ENCODE measurements at places on chromosomes 5 and 9.

DNA sequence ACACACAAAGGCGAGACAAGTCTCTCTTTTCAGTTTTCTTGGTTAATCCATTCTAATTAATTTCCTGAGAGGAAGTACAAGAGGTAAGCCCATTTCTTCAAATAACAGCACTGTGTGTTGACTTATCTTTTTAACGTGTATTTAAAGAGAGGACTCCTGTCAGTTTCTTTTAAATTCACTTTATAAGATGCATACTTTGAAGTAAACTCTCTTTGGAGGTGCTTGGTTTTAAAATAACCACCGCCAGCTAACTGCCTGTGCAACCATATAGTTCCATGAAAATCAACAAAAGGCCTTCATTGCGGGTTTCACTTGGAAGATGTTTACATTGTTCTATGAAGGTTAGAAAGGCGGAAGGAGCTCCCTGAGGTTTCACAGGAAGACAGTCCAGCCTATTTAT is 13.1 kb upstream of the SERINC5 start:
- no peak for DNase-seq

DNA sequence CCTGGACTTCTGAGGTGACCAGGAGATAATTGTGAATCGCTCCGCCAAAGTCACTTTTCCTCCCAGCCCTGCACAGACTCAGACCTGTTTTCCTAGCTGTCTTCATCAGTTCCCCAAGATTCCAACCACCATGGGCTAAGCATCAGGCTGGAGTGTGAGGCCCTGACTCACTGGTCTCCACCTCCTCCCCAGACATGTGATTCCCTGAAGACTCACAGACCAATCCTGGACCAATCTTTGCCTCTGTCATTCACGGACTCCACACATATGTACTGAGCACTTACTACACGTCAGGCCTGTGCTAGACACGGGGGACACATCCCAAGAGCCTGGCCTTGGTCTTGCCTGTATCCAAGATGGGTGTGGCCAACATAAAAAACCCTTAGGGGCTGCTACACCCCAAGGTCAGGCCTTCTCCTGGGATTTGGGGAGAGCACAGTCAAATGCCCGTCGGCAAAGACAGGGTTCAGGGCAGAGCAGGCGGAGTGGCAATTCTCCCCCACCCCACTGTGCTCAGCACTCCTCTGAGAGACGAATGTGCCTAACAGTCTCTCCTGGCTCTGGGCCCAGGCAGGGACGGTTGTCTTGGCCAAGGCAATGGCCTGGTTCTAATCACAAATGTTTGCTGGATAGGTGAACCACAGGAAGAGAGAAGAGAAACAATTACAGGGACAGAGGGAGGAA is 11.9 kb downstream of the EEIG1 start:
- DNase-seq = peak; percentile 44

GRCh38 chr9:136088481-136088938 is 6.6 kb downstream of the NACC2 start:
- DNase-seq = no peak

DNA sequence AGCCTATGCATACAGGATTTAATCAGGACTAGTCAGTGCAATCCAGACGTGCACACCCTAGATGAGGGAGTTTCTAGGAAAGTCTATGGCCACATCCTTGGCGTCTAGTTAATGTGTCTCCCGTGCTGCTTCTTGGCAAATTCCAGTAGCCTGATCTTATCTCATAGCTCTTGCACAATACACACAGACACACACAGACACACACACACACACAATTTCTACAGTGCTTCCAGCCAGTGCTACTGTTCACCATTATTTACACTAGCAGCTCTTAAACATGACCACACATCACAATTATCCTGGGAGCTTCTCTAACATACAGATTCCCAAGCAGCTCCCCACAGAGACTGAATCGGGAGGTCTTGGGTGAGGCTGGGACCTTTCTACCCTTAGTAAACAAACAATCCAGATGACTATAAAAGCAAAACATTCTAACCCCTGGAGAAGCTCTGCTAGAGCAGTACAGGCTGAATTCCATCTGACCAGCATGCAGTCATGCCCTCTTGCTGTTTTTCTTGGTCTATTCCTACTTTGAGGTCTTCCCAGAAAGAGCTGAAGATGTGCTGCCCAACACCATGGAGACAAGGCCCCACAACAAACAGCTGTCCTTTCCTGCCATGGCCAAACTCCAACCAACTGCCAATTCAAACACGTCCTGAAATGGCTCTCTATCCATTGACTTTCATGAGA is 236.6 kb downstream of the DEPDC1B start:
- no peak for DNase-seq

DNA sequence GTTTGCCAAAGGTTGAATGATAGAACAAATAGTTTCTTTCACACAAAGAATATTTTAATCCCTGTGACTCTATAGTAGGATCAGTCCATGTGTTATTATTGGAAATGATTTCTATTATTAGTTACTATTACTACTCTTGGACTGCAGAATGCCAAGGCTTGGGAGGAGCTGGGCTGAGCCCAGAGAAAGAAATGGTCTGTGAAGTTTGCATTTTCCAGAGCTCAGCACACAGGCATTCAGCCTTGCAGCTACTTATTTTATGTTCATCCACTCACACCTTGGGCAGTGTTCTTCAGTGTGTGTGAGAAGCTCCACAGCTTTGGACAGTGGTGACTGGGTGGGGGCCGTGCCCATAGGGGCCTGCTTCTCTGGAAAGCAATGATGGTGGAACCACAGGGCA is 583.1 kb downstream of the CCDC171 start:
- no peak for DNase-seq

DNA sequence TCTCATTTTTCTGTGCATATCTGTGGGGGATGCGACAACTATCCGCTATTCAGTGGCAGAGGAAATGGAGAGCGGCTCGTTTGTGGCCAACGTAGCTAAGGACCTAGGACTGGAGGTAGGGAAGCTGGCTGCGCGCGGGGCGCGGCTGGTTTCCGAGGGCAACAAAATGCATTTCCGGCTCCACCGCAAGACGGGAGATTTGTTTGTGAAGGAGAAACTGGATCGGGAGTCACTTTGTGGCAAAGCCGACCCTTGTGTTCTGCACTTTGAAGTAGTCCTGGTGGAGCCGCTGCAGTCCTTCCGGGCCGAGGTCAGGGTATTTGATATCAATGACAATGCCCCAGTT is 320 bp downstream of the PCDHB1 start:
- no peak for DNase-seq

GRCh38 chr5:78631931-78632330 is 16.6 kb downstream of the LHFPL2 start:
- DNase-seq = no peak

- no peak for DNase-seq
These were observed 82.1 kb upstream of the NMUR2 start for GRCh38 chr5:152487130-152487529.

- no peak for DNase-seq
These were observed 379.0 kb upstream of the GRAMD2B start for GRCh38 chr5:126044111-126044668.

DNA sequence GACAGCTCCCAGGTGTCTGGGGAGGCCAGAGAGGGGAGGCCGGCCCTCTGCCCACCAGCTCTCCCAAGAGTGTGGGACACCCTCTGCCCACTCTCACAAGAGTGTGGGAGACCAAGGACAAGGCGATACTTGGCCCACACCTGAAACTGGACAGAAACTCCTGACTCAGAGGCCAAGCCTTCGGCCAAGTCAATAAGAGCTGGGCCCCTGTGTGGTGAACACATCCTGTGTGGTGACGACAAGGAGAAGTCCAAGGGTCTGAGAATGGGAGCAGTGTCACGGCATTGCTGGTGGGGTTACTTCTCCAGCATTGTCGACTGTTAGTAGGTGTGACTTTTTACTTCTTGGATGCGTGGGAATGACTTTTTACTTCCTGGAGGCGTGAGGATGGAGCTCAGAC is 14.6 kb upstream of the F2RL1 start:
- no peak for DNase-seq

DNA sequence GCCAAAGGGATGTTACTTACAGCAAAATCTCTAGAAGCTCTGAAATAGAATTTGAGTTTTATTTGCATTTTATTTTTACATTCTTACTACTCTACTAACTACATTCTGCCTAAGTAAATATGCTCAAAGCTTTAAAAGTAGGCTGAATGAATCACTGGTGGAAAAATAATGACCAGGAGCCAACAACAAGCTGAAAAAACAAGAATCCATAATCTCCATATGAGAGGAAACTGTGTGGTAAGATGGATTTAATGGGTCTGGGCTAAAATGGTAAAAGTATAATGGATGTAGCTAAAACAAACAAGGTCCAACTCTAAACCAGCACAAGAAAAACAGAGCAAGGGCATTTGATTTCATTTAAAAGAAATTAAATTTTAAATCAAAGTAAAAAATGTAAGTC is 525.8 kb upstream of the FTMT start:
- DNase-seq = no peak

- DNase-seq = no peak
These were observed 103.4 kb downstream of the DAB2IP start for GRCh38 chr9:121754655-121755436.

- no peak for DNase-seq
These were observed 65.2 kb upstream of the PAPPA start for GRCh38 chr9:116088396-116088795.

GRCh38 chr9:71249729-71250317 is 128.4 kb upstream of the TRPM3 start:
- peak; percentile 88 for DNase-seq

- DNase-seq = no peak
These were observed 10.0 kb upstream of the KIF12 start for GRCh38 chr9:114109124-114109523.

- DNase-seq = no peak
These were observed 7.2 kb downstream of the SNAPC4 start for GRCh38 chr9:136392538-136393449.

DNA sequence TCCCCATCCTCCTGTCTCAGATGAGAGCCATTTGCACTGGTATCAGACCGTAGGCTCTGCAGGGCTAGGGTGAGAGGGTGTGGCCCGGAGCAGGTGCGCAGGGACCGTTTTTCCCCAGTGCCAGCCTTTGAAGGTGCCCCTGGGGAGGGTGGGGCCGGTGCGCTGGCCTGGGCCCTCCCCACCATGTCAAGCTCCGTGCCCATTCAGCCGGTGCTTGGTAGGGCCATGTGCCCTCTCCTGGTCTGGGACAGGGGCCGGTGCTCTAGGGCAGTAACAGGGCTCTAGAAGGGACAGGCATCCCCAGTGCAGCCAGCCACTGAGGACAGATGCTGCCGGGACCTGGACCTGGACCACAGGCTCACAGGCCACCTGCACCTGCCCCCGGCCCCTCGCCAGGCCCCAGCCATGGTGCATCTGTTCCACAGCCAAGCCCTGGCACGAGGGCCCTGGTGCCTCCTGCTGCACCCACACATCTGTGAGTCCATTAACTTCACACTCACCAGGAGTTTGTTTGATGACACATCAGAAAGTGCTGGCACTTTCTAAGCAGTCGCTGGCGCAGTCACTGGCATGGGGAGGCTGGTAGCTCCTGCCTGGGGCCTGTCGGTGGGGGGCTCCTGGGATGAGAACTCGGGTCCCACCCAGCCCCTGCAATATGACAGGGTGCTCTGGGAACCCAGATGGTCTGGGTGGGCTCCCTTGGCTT is 5.0 kb upstream of the QRFP start:
- DNase-seq = no peak

GRCh38 chr5:106843812-106844416 is 826.8 kb downstream of the EFNA5 start:
- DNase-seq = no peak

- no peak for DNase-seq
These were observed 1.2 kb upstream of the GALNT10 start for GRCh38 chr5:154189256-154189818.

DNA sequence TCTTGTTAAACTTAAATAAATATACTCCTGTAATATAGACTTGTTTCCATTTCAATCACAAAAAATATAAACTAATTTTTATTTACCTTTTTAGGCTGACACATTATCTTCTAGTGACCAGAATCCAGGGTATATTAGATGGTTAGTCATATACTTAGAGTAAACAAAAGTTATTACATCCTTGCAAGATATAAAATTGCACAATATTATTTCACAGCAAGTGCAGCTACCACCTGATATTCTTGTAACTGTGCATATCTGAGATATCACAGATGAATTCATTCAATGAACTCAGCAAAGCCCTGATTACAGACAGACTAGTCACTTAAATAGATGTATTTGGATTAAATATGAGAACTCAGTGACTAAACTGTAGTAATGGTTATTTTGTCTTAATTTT is 25.6 kb upstream of the ARRDC3 start:
- DNase-seq = no peak

GRCh38 chr9:99235069-99235468 is 13.0 kb downstream of the SEC61B start:
- no peak for DNase-seq

DNA sequence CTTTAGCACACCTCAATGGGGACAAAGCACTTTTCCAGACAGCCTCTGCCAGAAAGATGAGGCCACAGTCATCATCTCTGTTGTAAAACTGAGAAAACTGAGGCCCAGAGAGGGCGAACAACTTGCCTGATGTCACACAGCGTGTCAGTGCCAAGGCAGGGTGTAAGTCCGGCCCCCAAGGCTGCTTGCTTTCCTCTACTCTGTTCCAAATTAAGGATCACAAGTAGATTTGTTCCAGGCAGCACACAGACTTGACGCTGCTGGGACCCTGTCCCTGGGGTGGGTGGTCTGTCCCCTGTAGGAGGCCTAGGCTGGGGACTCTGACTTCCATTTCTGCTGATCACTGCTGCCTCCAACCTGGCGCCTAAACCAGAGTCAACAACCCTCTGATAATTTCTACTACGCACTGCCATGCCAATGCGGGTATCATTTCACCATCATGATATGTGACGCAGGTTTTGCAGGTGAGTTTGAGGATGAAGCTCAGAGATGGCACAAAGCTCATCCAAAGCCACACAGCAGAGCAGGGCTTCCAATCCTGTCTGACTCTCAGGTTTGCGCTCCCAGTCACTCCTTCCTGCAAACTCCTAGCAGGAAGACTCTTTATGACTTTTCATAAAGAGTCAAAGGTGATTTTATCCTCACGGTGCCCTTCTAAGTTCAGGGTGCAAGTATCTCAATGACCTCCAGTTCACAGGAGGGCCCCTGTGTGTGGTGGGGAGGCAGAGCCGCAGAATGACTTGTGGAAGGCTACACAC is 13.5 kb upstream of the RALGDS start:
- DNase-seq = no peak

DNA sequence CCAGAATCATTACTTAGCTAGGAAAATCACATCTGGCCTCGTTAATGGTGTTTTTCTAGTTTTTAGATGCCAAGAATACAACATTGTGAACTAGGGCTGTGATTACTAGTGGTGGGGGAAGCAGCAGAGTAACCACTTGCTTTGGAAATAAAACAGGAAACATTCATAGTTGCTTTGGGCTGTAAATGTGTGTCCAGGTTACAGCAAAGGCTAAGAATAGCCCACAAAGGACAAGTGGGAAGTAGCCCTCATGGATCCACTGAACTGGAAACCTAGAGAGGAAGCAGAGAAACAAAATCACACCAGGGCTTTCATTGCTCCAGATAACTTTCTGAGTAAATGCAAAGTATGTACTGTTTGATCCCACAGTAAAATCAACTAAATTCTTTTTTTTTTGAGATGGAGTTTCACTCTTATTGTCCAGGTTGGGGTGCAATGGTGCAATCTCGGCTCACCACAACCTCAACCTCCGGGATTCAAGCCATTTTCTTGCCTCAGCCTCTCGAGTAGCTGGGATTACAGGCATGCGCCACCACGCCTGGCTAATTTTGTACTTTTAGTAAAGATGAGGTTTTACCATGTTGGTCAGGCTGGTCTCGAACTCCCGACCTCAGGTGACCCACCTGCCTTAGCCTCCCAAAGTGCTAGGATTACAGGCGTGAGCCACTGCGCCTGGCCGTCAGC is 56.2 kb upstream of the TNFSF15 start:
- DNase-seq = no peak
